ENCODE measurements at places on chromosomes 7 and 10.

DNA sequence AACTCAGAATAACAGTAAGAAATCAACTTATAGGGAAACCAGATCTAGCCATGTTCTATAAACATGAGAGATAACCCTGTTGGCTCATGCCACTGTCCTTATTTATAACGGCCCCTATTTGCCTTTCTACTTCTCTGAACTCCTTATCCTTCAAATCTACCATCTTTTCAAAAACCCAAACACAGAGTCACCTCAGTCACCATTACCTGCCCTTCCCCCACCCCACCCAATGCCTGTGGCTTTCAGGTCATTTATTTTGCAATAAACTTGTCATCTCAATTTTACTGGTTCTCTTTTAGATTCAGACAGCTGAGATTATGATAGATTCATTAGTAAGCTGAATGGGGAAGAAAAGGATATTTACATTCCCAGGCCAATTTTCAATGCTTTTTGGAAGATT is 53.6 kb downstream of the KMT2C start:
- DNase-seq: no peak

GRCh38 chr7:132738254-132738653 is 162.0 kb upstream of the PLXNA4 start:
- no peak for DNase-seq

- DNase-seq: no peak
Measured at GRCh38 chr10:126502441-126502840, 114.2 kb upstream of the ADAM12 start.

DNA sequence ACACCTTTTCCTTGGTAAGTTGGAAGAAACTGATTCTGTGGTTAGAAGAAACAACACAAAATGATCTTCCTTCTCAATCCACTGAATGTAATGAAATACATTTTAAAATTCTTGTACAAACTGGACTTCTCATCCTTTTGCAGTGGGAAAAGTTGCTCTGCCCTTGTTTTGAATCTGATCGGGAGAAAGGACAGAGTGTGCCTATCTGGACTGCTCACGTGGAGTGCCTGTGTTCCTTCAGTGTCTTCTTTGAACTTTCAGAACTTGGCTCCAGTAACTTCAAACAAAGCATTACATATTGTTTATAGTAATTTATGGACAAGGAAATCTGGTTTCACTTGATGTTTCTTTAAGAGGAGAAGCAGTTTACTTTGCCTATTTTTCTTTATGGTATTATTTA is 17.1 kb downstream of the SLC26A3 start:
- no peak for DNase-seq

DNA sequence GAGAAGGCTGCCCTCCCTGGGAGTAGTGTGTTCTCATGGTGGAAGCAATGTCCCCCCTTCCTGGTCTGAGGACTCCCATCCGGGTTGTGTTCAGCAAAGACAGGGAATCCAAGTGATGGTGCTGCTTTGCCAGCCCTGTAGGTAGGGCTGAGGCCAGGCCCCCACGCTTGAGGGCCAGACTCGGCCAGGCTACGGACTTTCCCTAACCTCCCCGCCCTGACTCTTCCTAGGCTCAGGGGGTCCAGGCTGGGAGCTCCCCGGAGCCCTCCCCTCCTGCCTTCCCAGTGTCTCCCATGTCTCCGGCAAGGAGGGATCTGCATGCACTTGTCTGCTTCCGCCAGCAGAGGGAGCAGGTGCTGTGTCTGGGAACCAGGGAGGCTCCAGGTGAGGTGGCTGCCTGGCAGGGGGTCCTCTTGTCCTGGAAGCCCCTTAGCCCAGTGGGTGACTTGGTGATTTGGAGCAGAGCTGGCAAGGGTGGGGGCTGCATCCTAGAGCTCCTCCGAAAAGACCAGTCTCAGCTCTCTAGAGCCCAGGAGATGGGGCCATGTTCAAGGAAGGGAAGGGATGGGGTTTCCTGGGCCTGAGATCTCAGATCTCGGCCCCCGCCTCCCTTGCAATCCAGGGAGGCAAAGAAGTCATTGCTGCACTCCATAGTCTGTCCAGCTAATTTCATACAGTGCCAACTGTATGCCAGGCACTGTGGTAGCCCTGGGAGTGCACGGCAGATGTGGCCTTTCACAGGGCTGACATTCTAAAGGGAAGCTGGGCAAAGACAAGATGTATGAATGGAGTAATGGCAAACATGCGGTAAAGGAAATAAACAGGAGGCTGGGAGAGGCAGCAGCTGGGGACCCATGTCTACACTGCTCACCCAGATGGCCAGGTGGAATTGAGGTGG is 20.3 kb upstream of the SFRP5 start:
- DNase-seq: peak; percentile 58

GRCh38 chr7:28343462-28343861 is 68.9 kb upstream of the CREB5 start:
- DNase-seq: no peak

DNA sequence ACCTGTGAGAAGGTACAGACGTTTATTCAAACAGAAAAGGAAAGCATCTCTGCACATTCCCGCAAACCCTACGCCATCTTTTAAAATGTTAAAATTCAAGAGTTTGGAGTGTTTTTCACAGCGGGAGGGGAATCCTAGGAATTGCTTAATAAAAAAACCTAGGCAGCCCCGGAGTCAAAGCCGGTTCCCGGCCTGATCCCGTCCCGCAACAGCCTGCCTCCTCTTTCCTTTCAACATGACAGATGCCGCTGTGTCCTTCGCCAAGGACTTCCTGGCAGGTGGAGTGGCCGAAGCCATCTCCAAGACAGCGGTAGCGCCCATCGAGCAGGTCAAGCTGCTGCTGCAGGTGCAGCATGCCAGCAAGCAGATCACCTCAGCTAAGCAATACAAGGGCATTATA is 123.0 kb upstream of the VSTM2A start:
- peak; percentile 52 for DNase-seq

DNA sequence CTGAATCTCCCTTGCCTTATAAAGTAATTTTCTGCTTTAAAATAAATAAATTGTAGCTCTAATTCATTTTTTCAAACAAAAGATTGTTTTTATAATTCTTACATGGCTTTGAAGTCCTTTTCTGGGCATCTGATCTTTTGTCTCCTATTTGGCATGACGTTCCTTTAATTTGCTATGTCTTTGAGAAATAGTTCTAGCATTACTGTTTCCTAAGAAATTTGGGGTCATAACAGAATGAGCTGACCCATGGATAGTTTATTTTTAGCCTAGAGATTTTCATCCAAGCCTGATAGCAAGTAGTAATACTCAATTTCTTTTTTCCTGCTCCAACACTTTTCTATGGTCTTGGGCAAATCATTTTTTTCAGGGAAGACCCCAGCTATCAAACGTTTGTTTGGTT is 31.4 kb downstream of the CCDC71L start:
- DNase-seq: no peak

- DNase-seq: no peak
Measured at GRCh38 chr10:42959833-42960232, 117.0 kb upstream of the RET start.

DNA sequence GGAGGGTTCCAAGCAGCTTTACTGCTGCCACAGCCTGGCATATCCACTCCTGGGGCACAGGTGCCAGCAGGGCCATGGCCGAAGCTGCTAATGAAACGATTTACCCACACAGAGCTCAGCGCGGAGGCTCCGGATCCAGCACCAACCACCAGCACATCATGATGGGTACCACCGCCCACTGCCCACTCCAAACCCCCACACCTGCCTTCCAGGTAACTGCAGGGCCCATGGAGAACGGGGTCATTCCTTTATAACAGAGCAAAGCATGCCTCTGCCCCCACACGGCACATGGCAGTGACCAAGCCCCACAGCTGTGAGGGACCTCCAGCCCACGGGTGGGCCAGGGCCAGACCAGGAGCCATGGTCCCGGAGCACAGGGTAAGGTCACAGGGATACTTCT is 53.2 kb downstream of the EBF3 start:
- DNase-seq: no peak

DNA sequence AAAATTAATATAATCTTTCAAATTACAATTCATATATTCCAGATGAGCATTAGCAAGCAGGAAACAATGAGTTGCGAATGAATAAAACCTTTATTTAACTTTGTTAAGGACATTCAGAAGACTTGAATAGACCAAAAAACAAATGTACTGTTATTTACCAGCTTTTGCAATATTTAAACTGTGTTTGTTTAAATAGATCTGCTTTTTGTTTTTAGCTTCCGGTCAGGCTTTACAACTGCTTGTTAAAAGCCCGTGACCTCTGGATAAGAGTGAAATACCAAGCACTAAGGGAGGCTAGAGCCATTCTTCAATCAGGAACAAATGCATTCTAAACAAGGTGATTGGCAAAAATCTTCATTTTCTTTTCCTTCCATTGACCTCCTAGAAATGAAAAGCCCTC is 184.9 kb upstream of the GNAI1 start:
- no peak for DNase-seq

GRCh38 chr7:147197006-147197405 is 1080.4 kb downstream of the CNTNAP2 start:
- DNase-seq: no peak

- no peak for DNase-seq
Measured at GRCh38 chr10:70093335-70093944, 39.2 kb downstream of the AIFM2 start.

- no peak for DNase-seq
Measured at GRCh38 chr10:59304521-59305097, 57.7 kb downstream of the FAM13C start.

GRCh38 chr10:102628451-102628911 is 15.8 kb upstream of the TRIM8 start:
- no peak for DNase-seq

- no peak for DNase-seq
Measured at GRCh38 chr7:44076101-44076895, 6.0 kb downstream of the POLM start.

DNA sequence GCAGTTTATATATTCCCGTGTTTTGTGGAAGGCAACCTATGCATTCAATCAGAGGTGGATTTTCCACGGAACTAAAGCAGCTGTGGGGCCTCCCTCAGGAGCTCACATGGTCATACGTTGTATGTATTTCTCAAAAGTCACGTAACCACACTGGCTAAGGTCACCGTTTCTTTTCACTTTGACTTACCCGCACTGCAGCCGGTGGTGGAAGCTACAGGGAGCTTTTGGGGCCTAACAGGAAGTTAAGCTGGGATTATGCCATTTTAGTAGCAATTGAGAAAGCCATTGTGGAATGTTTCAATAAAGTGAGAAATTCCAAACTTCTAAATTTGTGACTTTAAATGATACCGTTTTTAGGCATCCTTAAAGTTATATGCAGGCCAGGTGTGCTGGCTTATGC is 111.2 kb upstream of the KLF6 start:
- no peak for DNase-seq

- no peak for DNase-seq
Measured at GRCh38 chr7:135235841-135236240, 2.2 kb downstream of the STRA8 start.

GRCh38 chr10:26323219-26323618 is 106.6 kb downstream of the GAD2 start:
- no peak for DNase-seq

GRCh38 chr7:69208848-69209247 is 389.4 kb upstream of the AUTS2 start:
- no peak for DNase-seq

All from H1 (cell line).